Spinal cord (tissue), 10 donors: ENCODE measurements at places on chromosomes 5 and 9. TPM values are rescaled to one million over a fixed set of nuclear protein-coding genes. Genes with fewer than 3 reads are reported as not detected.

DNA sequence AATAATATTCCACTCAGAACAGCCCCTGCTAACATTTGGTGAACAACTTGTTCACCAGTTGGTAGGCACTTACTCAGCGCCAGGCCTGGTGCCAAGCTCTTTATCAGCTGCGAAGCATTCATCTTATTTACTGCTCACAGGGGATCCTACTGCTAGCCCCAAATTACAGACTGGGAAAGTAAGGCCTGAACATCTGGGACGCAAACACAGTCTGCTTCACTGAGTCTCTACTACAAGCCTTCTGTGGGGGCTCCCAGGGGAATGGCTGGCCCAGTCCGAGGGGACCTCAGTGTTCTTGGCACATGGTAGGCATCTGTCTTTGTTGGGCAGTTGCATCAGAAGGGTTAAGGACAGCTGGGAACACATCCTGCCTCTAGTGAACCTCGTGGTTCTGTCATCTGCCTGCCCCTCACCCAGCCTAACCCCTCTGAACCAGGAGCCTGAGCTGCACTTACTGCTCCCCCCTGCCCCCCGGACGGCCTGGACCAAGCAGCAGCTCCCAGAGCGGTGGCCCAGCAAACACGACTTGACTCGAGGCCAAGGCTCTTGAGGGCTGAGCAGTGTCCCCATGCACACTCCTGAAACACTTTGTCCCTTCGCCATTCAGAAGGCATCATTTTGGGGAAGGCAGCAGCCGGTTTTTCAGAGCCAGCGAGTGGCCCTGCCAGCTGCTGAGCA is at the start of gene PHYHD1:
Gene PHYHD1 (plus strand): TSS at position 602 of the 678 bp plus-strand sequence. CDS start 1,342 bp downstream, outside the sequence.
- DNase-seq = peak; percentile 61

Gene IL3
- total RNA-seq = not detected

DNA sequence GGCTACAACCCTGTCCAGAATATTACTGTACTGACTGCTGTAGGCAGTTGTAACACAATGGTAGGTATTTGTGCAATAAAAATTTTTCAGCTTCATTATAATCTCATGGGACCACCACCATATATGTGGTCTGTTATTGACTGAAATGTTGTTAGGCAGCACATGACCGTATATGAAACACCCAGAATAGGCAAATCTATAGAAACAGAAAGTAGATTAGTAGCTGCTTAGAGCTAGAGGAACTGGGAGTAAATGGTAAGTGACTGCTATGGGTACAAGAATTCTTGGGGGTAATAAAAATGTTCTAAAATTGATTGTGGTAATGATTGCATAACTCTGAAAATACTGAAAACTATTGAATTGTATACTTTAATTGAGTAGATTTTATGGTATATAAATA is 185.7 kb downstream of the ESM1 start:
- DNase-seq = no peak

DNA sequence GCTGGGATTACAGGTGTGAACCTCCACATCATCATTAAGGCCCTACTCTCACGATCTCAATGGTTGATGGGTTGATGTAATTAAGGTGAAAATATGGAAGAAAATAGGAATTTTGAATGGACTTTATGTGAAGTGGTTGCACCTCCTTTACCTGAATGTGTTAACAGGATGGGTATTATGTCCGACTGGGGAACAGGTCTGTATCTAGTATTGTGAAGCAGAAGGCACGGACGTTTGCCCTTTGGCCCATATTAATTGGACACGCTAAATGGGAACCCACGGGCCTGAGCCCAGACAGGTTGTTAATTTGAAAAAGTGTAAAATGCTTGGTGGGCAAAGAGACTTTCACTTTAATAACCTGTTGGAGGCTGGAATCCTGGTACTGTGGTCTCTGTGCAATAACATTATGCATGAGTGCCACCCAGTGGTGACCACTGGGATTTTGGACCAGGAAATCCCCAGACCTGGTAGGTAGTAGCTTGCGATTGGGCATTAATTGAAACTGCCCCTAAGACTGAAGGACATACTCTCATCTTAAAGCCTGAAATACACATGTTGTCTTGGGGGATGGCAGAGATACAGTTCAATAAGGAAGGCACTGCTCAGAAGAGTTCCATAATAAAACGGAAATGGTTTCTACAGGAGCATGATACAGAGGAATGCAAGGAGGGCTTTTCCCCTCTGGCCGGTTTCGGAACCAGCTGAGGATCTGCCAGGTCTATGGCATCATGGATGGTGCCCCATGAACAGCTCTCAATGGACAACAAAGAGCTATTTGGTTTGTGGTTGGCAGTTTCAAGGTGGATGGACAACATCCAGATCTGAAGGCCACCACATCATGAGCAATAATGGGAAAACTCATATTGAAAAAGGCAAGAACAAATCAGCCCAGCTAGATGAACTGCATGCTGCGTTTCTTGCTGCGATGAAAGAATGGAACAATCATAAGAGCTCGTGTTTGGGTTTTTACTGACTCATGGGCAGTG is 26.2 kb upstream of the BICD2 start:
- peak; percentile 91 for DNase-seq

Gene SOX30
- not detected for total RNA-seq

Gene GAPT
- 3.7 TPM for total RNA-seq
